ENCODE measurements at places on chromosomes 5 and 9. TPM values are rescaled to one million over a fixed set of nuclear protein-coding genes. Genes with fewer than 3 reads are reported as not detected.

ELL2 gene
- total RNA-seq, result 82.5 TPM

ZBTB43 gene
- 13.3 TPM for total RNA-seq

DNA sequence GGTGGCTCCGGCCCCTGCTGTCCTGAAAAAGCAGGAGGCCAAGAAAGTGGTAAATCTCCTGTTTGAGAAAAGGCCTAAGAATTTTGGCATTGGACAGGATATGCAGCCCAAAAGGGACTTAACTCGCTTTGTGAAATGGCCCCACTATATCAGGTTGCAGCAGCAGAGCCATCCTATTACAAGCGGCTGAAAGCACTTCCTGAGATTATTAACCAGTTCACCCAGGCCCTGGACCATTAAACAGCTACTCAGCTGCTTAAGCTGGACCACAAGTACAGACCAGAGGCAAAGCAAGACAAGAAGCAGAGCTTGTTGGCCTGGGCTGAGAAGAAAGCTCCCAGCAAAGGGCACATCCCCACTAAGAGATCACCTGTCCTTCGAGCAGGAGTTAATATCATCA, 89.7 kb downstream of the MLLT3 start:
- DNase-seq, result no peak

- no peak for DNase-seq
Observed at GRCh38 chr5:133863857-133864585, 104.4 kb downstream of the C5orf15 start.

CCDC171 gene
- 4.5 TPM for total RNA-seq

HAVCR2 gene
- not detected for total RNA-seq

DNA sequence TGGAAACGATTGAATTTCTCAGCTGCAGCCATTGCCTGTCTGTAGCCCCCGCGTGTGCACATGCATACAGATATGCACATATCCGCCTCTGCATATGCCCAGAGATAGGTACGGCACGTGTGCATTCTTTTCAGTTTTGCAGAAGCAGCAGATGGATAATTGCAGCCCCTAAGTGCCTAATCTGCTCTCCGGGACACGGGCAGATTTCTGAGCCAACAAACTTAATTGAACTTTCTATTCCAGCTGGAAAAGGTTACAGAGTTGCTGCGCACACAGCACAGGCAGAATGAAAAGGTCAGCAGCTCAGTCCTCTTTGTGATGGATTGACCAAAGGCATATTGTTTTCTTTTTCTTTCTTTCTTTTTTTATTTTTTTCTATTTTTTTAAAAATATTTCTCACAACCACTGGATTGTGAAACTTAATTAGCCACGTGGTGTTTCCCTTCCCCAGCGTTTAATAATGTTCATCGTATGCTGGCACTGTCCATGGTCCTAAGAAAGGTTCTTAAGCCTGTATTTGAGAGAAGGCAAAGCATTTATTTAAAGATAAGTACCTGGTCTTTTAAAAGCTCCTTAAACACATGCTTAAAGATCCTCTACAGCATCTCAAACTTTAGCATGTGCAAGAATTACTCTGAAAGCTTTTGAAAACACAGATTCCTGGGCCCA, 270.2 kb upstream of the BRINP1 start:
- no peak for DNase-seq
